ENCODE measurements at places on chromosomes 5 and 9. TPM values are rescaled to one million over a fixed set of nuclear protein-coding genes. Genes with fewer than 3 reads are reported as not detected.

LPAR1 gene
- polyA plus RNA-seq: 211 TPM

DNA sequence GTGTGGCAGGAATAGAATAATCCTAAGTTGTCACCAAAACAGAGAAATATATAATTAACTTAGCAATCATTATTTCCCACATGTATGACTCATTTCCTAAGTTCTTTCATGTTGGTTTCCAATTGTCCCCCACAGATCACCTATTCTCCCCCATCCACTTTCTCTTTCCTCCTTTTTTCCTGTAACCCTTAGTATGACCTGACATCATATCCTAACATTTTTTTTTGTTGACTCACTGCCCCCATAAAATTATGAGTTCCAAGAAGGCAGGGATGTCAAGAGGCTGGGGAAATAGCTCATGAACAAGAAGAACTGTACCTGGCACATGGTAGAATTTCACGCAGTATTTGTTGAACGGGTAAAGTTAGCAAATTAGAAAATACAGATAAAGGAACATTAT, 186.7 kb downstream of the DCP2 start:
- no peak for DNase-seq

- no peak for DNase-seq
These were observed 282.1 kb downstream of the CRB2 start for GRCh38 chr9:123637945-123638634.

DNA sequence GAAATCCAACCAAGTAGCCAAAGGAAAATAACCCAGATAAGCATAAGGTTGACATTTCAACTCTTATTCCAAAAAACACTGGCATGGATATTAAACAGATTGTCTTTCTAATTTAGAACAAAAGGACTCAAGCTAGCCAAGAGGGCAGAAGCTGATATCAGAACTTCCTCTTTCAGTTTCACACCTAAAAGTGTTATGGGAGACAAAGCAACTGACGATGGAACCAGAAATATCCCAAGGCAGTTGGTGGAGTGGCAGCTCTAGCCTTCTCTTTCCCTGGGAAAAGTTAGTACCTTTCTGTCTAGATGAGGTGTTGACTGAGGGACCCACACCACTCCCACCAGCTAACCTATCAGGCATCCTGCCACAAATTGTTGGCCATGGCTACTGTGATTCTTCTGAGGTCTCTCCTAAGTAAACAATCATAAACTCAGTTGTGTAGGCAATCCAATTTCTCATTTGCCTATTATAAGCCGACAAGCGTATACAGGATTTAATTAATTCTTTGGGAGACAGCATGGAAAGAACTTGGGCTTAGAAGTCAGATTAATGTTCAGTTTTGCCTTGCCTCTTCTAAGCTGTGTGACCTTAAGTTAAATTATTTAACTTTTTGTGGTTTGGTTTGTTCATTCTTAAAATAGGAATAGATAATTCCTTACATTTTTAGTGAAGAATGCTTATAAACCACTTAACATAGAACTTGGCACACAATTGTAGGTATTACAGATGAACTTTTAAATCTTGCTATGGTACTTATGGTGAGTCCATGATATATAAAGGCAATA, 110.9 kb upstream of the ADAMTSL1 start:
- DNase-seq: peak; percentile 16

UNC5A gene
- not detected for polyA plus RNA-seq

DNA sequence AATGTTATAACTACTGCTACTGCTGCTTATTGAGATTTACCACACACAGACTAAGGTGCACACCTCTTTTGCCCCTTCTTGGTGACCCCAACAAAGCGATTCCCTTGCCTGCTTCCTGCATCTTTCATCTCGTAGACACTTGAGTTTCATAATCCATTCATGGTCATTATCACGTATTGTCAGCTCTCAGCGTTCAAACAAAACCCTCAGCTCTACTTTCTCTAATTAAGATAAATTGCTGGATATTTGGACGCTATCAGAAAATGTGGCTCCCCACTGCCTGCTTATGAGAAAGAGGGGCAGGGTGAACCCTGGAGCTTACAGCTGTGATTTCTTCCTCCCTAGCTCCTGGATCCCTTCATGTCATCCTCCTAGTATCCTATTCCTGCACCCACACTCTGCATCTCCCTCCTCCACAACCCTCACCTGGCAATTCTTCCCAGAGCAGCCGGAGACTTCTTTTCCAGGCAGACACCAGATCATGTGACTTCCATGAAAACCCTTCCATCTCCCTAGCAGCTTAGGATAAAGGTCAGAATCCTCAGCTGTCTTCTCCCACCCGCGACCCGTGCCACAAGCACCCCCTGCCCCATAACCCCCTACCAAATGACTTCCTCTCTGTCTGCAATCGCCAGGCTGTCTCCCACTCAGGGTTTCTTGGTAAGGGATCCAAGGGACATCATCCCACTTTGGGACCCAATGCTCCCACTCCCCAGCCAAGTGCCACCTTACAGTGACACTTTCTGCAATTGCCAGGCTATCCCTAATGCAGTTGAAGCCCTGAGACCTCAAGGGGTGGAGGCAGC, 146.5 kb downstream of the NSG2 start:
- no peak for DNase-seq

DNA sequence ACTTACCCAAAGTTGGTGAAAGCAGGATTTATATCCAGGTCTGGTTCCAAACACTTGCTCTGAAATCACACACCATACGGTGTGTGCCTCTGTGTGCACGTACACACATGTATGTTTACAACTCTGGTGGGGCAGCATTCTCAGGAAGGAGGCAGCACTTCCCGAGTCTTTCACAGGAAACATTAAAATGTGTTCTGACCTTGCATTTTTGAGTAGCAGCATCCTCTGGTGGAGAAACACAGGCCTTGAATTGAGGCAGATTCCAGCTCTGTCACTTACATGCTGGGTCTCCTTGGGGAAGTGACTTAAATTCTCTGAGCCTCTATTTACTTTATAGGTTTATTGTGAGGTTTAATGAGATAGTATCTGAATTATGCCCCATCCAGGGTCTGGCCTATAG, 126.4 kb downstream of the RGS3 start:
- DNase-seq: no peak

DNA sequence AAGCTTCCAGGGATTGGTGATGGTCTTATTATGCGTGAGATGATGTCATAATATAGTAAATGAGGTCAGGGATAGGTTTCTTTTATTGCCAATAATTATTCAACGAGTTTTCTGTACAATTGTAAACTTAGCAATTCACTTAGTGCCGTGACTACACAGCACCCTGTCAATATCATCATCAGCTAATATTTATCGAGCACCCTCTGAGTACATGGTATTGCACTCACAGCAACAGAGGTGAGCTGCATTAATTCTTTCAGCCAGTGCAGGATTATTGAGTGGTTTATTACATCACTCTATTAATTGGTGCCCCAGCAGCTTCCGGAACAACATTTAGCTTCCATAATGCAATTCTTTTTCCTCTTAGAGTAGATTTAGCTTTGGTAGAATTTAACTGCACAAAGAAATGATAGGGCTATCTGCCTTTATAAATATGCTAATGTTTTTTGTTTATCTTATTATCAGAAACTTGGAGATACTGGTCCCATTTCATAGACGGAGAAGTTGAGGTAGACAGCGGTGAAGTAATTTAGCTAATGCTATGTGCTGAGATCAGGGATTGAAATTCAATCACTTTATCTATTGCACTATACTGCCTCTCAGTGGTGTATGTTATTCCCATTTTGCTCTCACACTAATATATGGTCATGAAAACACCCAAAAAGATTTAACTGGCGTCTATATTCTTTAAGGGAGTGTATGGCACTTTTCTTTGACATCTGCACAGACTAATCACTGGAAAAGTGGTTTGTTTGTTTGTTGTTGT, 726.1 kb upstream of the WWC1 start:
- DNase-seq: no peak

- no peak for DNase-seq
These were observed at the start of gene ADAMTSL1 for GRCh38 chr9:18473652-18474279. ADAMTSL1 (plus strand) TSS chr9:18474153; CDS start chr9:18474233, 80 bp downstream.

- DNase-seq: no peak
These were observed 87.7 kb downstream of the FSTL4 start for GRCh38 chr5:133524666-133525065.

- DNase-seq: no peak
These were observed 21.5 kb upstream of the RNF20 start for GRCh38 chr9:101512116-101512515.

- no peak for DNase-seq
These were observed 88.1 kb downstream of the LPAR1 start for GRCh38 chr9:110950041-110950645.

GRCh38 chr5:139635606-139636206, 12.4 kb upstream of the CXXC5 start:
- peak; percentile 71 for DNase-seq

DNA sequence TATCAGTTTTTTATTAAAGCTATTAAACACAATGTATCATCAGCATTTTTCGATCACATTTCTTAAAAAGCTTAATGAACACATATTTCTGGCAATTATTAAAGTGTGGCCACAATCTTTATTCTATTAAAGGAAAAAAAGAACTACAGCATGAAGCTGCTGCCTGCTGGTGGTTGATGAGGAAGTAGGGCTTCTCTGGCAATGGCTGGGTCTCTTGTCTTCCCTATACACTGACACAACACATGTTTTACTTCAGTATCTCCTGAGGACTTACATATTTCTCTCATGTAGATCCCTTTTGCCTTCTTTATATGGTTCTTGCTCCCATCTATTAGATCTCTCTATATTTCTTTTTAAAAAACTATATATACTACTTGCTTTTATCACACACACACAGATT, 590.7 kb downstream of the RAB3C start:
- no peak for DNase-seq

ANKRD18B gene
- polyA plus RNA-seq: 0.74 TPM

PCSK5 gene
- polyA plus RNA-seq: 0.66 TPM

DNA sequence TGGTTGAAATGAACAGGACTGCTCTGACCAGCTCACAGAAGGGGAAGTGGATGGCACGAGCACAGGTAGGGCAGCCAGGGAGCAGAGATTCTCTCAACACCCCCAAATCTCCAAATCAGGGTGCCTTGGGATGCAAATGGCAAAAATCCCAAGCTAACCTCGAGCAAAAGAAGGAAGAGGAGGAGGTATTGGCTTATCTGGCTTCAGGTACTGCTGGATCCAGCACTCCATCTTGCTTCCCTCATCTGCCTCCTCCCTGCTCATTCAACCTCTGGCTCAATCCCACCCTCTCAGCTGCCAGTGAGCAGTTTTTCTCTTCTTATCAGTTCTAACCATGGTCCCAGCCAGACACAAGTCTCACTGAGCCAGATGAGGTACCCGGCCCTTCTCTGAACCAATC, 41.6 kb upstream of the GGTA1 start:
- no peak for DNase-seq

All from BJ (cell line).